ENCODE measurements at places on chromosomes 5 and 9.

GRCh38 chr5:179792612-179793467 lies 946 bp upstream of the LTC4S start:
- DNase-seq, result no peak

GRCh38 chr5:21823588-21823987 lies 1029.6 kb downstream of the CDH12 start:
- peak; percentile 90 for DNase-seq

GRCh38 chr5:5619546-5619945 lies 197.1 kb downstream of the ICE1 start:
- no peak for DNase-seq

DNA sequence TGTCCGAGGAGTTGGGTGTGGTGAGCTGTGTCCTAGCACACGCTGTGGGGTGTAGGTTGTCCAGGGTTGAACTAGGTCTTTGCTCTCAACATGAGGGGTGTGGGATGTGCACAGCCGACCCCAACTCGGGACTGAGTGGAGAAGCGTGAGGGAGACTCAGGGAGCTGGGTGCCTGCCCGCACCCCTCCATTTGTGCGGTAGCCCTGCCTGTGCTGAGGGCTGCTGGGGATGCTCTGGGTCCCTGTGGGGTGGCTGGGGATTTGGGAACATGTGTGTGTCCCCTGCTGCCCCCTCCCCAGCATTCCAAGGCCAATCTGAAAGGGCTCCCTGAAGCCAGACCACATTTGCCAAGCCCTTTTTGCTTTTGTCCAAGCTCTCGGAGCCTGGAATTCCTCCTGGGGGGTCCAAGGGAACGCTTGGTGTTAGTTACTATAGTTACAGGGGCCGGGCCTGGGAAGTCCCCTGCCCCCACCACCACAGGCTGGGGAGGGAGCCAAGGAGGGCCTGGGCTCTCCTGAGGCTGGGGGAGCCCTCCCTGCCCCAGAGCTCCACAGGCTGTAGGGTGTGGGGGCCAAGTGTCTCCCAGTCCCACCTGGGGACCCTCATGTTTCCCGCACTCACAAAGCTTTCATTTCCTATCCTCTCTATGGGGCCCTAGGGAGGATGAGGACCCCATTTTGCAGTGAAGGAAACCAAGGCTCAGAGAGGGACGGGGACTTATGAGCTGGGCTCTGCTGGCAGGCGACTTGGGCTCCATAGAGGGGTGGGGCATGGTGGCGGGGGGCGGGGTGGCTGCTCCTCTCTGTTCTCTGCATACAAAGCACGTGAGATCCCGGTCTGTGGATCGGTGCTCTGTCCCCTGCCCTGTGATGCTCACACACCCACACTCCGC lies 1.1 kb downstream of the CRB2 start:
- no peak for DNase-seq

DNA sequence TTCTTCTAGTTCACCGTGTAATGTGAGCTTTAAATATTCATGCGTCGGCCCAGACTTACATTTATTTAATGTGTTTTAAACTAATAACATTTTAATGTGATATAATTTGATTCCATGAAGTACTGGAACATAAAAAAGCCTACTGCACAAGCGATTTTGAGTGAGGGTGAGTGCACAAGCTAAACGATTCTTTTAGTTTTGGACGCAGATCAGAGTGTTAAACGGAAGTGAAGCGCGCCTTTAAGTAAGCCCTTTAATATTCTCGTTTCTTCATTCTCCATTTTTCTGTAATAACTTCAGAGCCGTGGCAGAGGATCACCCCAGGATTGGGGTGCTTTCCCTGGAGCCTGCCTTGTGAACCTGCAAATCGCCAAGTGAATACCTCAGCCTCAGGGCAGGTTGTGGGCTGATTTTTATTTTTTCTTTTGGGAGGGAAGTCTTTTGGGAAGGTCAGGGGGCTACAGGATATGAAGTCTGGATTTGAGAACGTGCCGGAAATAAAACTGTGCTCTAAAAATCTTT lies 4.9 kb upstream of the PAX5 start:
- DNase-seq, result no peak

DNA sequence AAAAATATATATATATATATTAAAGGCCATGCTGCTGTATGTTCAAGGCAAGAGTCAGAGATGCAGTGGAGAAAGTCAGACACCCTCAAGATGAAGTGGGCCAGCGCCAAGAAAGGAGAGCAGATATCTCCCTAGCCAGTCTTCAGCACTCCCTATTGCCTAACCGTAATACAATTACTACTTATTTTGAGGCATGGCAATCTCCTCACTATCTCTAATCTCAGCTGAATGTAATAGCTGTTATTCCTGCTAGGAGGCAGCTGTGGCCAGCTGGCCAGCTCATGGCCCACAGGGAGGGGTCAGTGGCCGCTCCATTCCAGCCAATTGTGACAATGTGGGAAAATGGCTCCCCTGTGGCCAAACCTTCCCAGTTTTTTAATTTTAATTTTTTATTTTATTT lies 87.5 kb upstream of the FBXW11 start:
- DNase-seq, result no peak

All from iris pigment epithelial cell (primary cell).